Suppressor macrophage treated with lipopolysaccharide for 4 hours (primary cell): ENCODE measurements at places on chromosomes 12 and 14.
A peak's percentile ranks its signal among the peaks of the same experiment; 100 is the strongest.

- no peak for DNase-seq
These were observed 55.5 kb downstream of the DYRK2 start for GRCh38 chr12:67704071-67704470.

DNA sequence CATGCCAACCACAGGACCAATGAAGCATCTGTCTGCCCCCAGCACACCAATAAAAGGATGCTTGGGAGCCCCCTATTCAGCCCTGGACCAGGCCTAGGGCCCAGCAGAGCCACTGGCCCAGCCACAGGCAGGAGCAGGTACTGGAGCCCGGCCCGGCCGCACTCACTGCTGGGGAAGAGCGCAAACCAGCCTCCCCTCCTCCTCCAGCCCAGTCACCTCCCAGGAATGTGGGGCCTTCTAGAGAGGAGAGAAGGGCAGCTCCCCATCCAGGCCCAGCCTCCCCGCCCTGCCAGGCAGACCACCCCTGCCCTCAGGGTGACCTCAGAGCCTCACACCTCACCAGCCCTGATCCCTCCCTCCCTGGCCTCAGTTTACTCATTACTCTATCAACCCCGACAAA lies 56.2 kb downstream of the CCNK start:
- no peak for DNase-seq

DNA sequence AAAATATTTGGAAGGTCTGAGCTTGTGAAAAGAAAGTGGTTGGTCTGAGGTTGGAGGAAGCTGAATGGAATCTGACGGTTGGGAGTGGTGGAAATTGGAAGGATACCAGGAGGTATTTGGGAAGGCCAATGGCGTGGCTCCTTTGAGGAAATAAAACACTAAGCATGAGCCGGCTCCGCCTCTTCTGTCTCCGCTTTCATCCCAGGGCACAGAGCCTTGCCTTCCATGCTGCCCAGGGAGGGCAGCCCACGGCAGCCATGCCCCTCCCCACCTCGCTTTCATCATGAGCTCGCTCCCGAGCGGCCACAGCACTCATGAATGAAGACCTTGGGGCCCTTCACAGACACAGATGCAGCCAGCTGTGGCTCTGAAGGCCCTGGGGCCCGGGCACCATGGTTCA lies 36.2 kb downstream of the HSP90AA1 start:
- DNase-seq: no peak

GRCh38 chr12:52246720-52247621 lies 13.9 kb downstream of the KRT7 start:
- DNase-seq: no peak

DNA sequence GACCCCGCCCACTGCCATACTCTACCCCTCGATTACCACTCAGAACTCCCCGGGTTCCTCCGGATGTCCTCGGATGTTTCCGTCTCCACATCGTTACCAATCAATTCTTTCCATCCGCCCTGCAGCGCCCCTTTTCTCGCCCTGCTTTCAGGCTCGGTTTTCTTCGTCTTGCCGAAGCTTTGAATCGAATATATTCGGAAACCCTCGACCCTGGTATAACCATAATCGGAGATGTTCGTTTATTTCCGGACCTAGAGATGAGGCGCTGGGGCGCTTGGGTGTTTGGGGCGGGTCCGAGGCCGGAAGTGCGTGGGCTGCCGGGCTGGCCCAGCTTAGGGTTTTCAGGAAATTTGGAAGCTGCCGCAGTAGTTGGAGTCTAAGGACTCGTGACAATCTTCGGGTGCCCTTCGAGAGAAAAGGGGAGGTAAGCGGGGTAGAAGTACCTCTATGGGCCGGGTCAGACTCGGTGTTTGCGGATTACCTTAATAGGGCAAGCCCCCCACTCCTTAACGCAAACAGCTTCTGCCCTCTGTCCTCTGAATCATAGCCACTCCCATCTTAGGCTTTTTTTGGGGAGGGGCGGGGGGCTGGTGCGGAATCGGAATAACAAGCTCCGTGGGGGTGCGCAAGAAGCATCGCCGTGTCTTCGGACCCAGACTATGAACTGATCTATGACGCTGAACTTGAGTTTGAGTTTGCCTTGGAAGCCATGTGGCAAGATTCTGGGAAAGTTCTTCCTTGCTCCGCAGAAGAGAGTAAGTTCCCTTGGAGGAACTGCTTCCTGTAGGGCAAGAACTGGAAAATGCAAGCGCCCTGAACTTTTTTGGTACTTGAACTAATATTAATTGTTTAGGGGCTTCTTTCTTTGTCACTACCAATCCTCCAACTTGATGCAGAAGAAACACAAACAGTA lies at the start of gene C14orf119:
Gene C14orf119, plus strand, starts transcription at position 310 of the 913 bp plus-strand sequence. CDS start 2,154 bp downstream, outside the sequence.
- DNase-seq: peak; percentile 100

- no peak for DNase-seq
These were observed 52.1 kb downstream of the KICS2 start for GRCh38 chr12:64170024-64170423.

- no peak for DNase-seq
These were observed 343.4 kb upstream of the USP15 start for GRCh38 chr12:61916831-61917230.

- DNase-seq: no peak
These were observed 7.5 kb downstream of the WIF1 start for GRCh38 chr12:65113621-65114035.

DNA sequence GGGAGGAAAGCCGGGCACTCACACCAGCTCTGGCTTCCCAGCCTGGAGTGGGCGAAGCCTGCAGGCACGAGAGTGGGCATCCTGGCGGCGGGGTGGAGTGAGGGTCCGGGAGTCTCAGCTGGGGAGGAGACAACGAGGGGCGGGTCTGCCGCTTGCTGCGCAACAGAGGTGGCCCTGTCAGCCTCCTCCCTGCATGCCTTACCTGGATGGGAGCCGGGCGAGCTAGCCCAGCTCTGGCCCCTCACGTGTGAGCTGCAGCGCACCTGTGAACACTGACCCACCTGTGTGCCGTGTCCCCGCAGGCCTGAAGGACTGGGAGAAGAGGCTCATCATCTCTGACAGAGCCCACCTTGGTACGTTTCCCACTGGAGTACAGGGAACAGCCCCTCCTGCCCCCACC lies 13.9 kb upstream of the SIVA1 start:
- no peak for DNase-seq

DNA sequence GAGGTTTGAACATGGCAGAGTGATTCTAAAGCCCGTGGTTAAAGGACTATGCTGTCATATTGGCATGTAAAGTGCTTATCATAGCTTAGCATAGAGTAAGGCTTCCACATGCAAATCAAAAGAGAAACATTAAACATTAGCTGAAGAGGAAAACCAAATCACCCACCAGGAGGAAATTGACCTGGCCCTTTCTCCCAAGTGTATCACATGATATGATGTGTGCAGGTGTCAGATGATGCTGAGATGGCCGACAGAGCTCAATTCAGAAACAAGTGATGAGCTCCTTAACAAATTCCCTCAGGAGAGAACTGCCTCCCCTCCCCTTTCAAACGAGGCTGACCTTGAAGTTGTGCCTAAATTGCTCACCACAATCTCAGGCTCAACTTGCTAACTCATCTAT lies 217.1 kb upstream of the BTG1 start:
- DNase-seq: no peak

DNA sequence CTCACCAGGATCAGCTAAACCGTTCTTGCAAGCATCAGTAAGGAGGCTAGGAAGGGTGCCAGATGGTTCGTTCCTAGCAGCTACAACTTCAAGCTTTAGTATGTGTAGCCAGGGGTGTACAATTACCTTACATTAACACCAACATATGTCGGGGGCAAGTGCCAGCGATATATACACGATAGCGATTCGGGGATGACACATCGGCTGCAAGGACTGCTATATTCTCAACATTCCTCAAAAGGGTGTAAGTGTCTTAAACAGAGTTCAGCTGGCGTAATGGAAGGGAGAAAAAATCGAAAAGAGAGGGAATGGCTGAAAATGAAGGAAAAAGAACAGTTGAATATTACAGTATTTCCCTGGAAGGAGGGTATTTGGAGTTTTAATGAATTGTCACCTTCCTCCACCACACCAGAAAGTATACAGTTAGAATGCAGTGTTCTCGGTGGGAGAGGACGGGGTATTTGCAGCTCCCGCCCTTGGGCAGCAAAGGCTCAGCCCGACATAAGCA lies 545 bp downstream of the LIMA1 start:
- DNase-seq: no peak

- DNase-seq: no peak
These were observed 73.8 kb upstream of the PTPRR start for GRCh38 chr12:70994217-70994788.

- DNase-seq: no peak
These were observed 281.8 kb downstream of the KSR2 start for GRCh38 chr12:117686911-117687377.

DNA sequence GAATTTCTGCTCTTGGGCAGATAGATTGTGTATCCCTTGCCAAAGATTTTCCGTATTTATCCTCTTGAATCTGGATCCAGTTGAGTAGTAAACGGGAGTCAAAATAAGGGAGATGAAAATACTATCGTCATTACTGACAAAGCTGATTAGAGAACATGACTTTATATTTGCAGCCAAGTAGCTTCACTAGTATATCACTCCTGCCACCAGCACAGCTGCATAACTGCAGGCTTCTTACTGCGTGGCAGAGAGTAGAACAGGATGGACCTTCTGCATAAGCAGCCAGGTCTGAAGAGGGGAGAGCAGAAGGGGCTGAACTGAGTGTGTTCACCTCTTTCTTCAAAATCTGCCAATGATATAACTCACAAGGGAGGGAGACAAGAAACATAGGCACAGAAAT lies 283.7 kb downstream of the FBXL14 start:
- no peak for DNase-seq

GRCh38 chr12:127785540-127785939 lies 481.4 kb upstream of the TMEM132C start:
- no peak for DNase-seq

GRCh38 chr14:32682214-32682613 lies 256.5 kb upstream of the NPAS3 start:
- DNase-seq: no peak
